ENCODE measurements at places on chromosomes 5 and 9.

- H3K36me3 ChIP-seq: no peaks in the 10 kb centered on the region
- H3K4me3 ChIP-seq: no peak overlapping the region
- no peaks in the 10 kb centered on the region for H3K27me3 ChIP-seq
Measured at GRCh38 chr5:82850393-82850792, 226.8 kb downstream of the TMEM167A start.

GRCh38 chr5:167870055-167870454 lies 421.4 kb upstream of the WWC1 start:
- H3K4me3 ChIP-seq: no peak overlapping the region
- no peak overlapping the region for H3K27ac ChIP-seq
- H3K4me1 ChIP-seq: no peaks in the 10 kb centered on the region
- peaks cover 5% of the 10 kb centered on the region for H3K27me3 ChIP-seq

DNA sequence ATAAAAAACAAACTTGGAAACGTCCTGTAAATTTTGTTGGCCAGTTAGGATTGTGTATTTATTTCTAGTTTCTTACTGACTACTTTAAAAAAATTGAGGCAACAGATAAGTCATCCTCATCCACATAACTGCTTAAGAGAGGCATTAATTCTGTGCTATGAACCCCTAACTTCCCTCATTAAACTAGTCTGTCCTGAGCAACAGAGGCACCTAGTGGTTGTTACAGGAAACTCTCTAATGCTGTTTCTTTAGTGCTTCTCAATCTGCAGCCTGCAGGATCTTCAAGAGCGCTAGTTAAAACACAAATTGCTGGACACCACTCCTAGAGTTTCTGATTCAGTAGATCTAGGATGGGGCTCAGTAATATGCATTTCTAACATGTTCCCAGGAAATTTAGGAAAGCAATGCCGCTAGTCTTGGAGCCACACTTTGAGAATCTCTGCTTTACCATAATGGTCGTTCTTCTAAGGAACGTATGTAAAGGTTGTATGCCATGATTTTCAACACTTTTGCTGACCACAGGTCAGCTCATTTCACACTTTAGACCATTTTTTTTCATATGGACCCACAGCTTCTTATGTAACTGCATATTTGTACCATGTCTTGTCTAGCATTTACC lies 410.1 kb upstream of the SMARCA2 start:
- no peaks in the 10 kb centered on the region for H3K27me3 ChIP-seq
- no peaks in the 10 kb centered on the region for H3K4me1 ChIP-seq
- H3K4me3 ChIP-seq: no peak overlapping the region
- H3K36me3 ChIP-seq: no peaks in the 10 kb centered on the region
- no peak for DNase-seq

- no peaks in the 10 kb centered on the region for H3K36me3 ChIP-seq
- H3K4me1 ChIP-seq: peaks cover 5% of the 10 kb centered on the region
- H3K27ac ChIP-seq: no peak overlapping the region
- H3K4me3 ChIP-seq: no peak overlapping the region
Measured at GRCh38 chr9:133428617-133429101, 6.5 kb downstream of the ADAMTS13 start.

DNA sequence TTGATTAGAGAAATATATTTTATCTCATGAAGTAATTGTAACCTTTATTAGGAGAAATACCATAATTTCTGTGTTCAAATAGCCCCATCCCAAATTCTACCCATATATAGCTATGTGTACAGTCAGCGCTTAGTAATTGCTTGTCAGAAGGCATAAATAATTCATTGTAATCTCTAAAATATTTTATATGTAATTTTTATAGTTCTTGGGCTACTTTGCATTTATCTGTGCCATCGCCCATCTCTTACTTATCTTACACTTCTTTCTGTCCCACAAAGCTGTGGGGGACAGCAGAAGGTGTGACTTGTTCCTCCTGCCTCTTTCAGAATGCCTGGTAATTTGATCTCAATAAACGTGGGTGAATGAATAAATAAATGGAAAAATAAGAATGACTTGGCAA lies 5.5 kb downstream of the ADAMTSL1 start:
- H3K36me3 ChIP-seq: no peaks in the 10 kb centered on the region
- no peak for DNase-seq
- no peaks in the 10 kb centered on the region for H3K4me1 ChIP-seq
- peaks cover 7% of the 10 kb centered on the region for H3K27me3 ChIP-seq
- no peak overlapping the region for H3K27ac ChIP-seq
- H3K4me3 ChIP-seq: no peak overlapping the region
